ENCODE measurements at places on chromosomes 1 and 21.

- no peak for DNase-seq
Observed at GRCh38 chr21:20703112-20703767, 295.0 kb upstream of the NCAM2 start.

- no peak for DNase-seq
Observed at GRCh38 chr1:41622402-41622801, 137.9 kb upstream of the EDN2 start.

- DNase-seq: no peak
Observed at GRCh38 chr1:220843481-220844011, 35.7 kb upstream of the HLX start.

GRCh38 chr21:14527696-14528652 is 18.1 kb downstream of the SAMSN1 start:
- DNase-seq: no peak

- no peak for DNase-seq
Observed at GRCh38 chr1:52825868-52826267, 16.7 kb upstream of the ZYG11A start.

DNA sequence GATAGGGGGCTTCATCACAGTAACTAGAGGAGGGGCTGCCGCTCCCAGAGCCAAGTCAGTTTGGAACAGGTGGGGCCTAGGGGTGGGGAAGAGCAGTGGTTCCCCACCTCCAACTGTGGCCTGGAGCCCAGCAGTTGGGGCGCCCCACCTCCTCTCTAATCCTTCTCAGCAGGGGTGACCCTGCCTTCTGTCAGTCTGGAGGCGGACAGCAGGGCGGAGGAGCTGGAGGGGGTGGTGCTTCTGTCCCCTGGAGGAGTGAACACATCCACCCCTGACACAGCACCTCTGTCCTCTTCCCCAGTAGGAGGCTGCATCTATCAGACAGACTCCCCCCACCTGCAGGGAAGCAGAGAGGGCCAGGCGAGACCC is 73.8 kb downstream of the MRPL37 start:
- no peak for DNase-seq

DNA sequence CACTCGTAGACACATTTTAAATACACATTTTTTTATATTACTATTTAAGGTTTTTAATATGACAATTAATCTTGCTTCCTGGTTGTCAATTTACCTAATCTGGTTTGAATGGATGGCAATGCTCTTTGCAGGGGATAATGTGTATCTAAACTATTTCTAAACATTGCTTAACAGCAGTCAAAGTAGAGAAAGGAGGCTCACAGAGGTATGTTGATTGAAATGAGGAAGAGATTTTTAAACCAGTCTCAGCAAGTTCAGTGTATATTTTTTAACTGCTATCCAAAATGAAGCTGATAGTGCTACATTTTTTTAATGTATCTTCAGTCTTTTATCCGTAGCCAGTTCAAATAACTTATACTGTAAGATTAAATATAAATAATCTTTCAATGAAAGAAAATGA is 17.4 kb downstream of the FMO1 start:
- DNase-seq: no peak

GRCh38 chr1:229655781-229656180 is 29.7 kb downstream of the URB2 start:
- no peak for DNase-seq

- DNase-seq: no peak
Observed at GRCh38 chr1:19272064-19272463, 16.5 kb downstream of the AKR7A3 start.

DNA sequence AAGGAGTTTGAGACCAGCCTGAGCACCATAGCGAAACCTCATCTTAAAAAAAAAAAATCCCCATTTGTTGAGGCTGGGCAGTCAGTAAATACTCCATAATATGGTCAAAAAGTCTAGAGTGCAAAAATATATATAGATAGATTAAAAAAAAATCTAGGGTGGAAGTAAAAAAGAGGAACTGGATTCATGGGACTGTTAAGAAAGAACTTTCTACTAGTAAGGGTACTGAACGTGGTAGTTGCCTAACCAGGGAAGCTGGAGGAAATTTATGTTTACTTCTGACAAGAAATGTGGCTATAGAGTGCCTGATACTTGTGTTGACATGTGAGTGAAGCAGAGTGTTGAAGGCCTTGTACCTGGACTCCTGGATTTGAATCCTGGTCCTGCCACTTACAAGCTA is 265.9 kb upstream of the FAM78B start:
- DNase-seq: no peak

GRCh38 chr21:16195538-16195910 is 465.7 kb downstream of the USP25 start:
- no peak for DNase-seq

- no peak for DNase-seq
Observed at GRCh38 chr1:180956028-180956640, 43.4 kb downstream of the KIAA1614 start.

DNA sequence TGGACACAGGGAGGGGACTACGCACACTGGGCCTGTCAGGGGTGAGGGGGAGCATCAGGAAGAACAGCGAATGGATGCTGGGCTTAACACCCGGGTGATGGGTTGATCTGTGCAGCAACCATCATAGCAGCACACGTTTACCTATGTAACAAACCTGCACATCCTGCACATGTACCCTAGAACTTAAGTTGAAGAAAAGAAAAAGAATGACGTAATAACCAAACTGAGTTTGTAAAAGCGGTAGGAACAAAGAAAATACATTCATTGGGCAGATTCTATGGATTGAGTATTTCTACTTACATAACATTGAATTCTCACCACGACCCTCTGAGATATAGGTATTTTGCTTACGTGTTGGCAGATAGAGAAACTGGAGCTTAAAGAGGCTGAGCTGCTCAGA is 468.4 kb downstream of the TTLL7 start:
- DNase-seq: no peak

GRCh38 chr1:33256221-33256470 is 146 bp upstream of the ZNF362 start:
- DNase-seq: no peak

- no peak for DNase-seq
Observed at GRCh38 chr1:6130036-6130435, 50.1 kb downstream of the CHD5 start.

DNA sequence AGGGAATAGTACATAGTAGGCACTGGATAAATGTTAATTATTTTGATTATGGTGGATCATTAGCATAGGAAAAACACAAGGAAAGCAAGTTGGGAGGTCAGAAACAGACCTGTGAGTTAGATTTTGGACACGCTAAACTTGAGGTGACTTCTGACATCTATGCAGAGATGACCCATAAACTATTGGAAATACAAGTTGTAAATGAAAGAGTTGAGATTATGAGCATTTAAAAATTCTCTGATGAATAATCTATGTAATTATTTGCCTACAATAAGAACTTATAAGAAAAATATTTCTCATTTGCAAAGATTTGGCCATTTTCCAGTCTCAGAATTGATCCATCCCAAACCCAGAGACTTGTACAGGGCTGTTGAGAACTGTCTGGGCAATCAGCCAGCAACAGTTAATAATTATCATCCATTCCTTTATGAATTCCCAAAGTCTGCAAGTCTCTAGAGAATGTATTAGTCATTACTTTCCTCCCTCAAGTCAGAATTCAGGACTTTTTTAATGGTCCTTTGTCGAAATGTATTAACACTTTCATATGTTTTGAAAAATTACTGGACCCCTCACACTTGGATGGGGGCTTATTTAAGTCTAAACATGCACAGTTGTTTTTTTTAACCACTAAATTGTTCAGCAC is 19.4 kb upstream of the SLAMF6 start:
- no peak for DNase-seq

DNA sequence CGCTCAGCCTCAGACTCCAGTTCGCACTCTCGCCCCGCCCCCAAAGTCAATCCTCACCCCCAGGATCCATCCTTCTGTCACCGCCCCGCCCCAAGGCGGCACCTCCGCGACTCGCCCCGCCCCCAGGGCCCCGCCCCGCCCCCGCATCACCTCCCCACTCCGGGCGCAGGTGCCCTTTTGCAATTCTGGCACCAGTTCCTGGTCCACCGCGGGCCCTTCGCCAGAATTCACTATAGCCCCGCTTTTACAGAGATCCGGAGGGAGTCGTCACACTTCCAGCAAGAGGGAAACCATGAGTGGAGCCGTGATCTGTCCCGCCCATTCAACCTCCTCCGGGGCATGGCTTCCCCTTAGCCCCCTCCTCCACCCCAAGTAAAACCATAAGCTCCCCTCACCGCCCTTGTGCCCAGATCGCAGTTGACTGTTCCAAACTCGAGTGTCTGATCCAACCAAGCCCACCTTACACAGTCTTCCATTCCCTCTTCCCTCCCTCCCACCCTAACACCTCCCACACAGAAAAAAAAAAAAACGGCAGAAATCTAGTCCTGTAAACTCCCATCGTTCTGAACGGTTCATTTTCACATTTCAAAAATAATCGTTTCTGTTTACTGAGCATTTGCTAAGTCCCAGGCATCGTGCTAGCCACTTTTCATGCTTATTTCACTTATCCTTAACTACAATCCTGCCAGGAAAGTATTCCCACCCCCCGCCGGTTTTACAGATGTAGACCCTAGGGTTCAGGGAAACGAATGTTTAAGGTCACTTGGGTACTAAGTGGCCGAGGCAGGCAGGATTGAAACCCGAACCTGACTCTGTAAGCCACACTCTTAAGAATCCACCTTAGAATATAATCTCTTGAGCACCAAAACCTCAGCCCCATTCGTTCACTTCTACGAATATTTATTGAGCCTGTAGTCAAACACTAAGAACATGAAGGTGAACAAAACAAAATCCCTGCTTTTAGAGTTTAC is 1.3 kb upstream of the DNAJC16 start:
- DNase-seq: no peak

DNA sequence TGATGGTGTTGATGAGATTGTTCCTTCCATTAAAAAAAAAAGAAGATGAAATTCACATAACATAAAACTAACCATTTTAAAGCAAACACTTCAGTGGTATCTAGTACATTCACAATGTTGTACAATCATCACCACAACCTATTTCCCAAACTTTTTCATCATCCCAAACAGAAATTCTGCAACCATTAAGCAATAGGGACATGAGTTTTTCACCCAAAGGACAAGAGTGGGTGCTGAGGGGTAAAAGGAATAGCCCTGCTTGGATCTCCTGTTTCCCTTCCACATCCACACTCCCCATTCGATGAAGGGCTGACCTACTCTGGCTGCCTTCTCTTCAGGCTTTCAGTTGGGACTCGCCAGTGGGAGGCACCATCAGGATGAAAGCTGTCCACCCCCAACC is 59.3 kb downstream of the SLC9A1 start:
- no peak for DNase-seq

DNA sequence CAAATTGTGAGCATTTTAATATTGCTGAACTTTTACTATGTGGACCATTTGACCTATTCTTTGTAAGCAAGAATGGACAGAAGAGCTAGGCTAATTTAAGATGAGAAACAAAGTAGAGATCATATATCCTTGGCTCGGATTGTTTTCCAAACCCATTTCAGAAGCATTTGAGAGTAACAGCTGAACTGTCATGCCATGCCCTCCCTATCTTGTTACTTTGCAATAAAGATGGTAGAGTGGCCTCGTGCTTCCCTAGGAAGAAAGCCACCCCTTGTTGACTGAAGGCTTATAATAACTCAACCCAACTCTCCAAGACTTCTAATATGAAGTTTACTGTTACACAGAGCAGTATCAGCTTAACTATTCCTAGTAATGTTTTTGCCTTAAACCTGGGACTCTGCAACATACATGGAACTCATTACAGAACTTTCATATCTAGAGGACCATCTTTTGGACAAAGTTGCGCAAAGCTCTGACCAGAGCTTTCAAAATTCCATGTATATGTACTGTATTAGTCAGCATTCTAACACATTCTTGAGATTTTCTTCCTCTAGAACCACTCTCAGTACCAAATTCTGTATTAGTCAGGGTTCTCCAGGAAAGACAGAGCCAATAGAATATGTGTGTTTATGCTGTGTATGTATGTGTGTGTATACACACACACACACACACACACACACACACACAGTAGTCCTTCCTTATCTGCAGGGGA is 68.7 kb downstream of the ADAMTS1 start:
- DNase-seq: no peak
